ENCODE measurements at places on chromosomes 13 and 19.

DNA sequence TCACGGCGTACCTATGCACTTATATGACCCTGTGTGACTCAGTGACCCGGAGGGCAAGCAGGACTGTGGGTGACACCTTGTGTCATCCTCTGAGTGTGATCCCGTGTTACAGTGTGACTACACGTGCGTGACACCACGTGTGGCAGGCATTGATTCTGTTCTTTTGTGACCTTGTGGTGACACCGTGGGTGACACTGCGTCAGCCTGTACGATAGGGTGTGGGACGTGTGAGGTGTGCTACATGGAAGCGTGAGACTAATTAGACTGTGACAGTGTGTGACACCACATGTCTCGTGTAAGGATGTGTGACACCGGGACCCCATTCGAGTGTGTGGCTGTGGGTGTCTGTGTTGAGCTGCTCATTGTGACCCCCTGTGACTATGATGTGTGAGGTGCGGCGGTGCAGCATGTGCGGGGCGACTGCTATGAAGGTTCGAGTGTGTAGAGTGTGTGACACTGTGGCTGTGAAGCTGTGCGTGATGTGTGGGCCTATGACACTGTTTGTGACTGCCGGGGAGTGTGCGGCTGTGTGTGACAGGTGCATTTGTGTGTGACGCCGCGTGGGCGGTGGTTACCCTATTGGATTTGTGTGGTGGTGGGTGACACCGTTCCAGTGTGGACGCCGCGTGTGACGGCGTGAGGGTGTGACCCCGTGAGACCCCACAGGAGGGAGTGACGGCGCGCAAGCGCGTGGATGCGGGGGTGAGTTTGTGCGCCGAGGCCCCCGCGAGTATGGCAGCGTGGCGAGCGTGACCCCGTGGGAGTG is 399 bp upstream of the SPTBN4 start:
- peak; percentile 31 for DNase-seq

DNA sequence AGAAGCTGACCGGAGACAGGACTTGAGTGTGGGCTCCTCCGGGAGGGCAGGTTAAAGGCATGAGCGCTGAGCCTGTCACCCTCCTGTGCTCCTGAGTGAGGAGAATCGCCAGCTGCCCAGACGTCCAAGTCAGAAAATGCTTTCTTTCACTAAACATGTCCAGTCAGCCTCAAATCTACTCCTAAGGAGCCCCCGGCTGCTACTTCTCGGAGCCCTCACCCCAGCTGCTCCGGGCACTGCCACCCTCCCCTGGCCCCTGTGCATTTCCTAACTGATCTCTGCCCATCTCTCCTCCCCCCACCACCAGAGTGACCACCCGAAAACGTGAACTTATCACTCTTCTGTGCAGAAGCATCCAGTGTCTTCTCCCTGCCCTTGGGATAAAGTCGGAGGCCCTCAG is 277.5 kb upstream of the SOX1 start:
- DNase-seq, result no peak

DNA sequence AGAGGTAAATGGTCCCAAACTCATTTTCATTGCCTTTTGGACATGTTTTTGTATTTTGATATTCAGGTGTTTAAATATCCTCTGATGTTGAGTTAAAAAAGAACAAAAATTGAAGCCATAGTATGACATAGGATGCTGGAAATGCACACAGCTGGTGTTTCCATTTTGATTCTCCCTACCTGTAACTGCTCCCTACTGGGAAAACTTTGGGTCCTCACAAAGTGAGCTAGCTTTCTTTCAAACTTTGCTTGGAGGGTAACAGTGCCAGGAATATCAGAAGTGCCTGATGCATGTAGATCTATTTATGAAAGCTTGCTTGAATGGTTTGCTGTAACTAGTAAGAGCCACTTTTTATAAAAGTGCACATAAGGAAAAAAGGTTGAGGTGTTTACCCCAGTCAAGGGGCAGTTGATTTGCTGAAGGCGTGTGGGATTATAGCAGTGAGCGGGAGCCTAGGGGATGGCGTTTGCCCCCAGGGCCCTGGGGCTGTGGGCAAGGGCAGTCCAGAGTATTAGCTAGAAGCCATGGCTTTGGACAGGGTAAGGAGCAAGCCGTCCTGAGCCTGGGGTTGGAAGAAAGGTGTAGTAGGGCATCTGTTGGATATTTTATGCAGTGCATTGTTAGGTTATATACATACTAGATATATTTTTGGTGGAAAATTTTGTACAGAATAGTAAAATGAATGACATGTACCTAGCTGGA is 4.3 kb downstream of the RPS9 start:
- DNase-seq, result no peak

DNA sequence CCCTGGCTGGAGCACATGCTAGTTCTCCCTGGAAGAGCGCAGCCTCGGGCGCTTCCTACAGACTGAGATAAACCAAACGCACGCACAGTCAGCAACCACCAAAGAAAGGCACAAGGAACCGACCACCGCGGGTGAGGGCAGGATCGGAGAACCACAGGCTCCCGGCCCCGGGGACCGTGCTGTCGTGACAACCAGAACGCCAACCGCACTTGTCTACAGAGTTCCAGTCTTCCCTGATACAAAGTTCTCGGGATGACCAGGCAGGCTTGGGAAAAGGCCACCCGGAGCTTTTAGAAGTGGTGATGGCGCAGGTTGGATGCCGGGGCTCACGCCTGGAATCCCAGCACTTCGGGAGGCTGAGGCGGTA is 33.1 kb upstream of the CACTIN start:
- DNase-seq, result no peak

DNA sequence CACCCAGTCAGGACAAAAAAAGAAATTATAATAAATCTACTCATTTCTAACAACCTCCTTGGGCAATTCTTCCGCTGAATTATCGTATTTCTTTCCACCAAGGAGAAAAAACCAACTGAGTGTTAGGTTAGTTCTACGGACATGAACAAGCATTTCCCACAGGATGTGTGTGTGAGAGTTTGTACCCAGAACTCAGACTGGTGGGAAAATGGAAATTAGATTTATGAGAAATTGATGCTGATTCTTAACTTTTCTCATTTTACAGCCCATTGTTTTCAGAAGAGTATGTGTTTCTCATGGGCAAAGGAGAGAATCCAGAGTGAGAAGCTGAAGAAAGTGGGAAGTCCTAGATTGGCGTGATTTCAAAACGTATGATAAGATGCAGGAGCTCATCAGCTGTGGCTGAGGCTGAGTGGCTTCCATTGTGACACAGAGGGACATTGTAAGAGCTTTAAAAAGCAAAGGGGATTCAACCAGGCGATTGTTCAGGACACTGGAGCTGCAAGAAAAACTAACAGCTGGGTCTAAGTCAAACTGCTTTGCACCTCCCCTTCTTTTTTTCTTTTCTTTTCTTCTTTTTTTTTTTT is 184.7 kb upstream of the ARGLU1 start:
- no peak for DNase-seq

DNA sequence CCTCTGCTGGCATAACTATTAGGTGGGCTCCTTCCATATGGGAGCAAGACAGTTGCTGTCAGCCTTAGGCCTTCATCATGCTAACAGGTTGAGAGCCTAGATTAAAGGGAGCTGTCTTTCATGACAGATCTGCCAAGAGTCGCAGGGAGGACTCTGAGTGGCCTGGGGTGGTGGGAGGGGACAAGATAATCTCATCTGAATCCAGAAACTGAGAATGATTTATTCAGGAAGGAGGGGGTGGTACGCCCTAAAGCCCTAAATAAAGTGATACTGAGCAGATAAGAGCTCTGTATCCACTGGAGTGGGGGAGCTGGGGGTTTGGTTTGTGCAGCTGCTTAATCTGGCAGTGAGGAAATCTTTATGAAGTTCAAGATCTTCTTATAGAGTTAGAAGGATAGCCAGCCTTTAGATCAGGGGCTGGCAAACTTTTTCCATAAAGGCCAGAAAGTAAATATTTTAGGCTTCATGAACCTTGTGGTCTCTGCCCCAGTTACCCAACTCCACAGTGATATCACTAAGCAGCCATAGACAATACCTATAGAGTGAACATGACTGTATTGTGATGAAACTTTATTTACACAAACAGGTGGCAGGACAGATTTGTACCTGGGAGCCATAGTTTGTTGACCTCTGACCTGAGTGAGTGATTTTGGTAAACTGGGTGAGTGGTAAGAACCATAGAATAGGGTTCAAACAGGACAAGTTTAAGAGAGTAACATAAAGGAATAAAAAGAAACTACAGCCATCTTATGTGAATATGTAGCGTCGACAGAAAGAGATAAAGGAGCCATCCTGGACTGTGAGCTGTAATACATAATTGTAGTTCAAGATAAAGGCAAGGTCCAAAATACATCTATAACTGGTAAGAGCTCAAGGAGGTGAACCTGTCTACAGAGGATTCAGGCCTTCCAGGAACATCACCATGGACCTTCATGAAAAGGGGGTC is 9.8 kb upstream of the STK24 start:
- DNase-seq, result no peak

All from CD4-positive, alpha-beta T cell treated with Interleukin-17A for 4 hours (primary cell).